ENCODE measurements at places on chromosomes 16 and 17. TPM values are rescaled to one million over a fixed set of nuclear protein-coding genes. Genes with fewer than 3 reads are reported as not detected.

SLC2A4 gene
- 1.8 TPM for total RNA-seq

DNA sequence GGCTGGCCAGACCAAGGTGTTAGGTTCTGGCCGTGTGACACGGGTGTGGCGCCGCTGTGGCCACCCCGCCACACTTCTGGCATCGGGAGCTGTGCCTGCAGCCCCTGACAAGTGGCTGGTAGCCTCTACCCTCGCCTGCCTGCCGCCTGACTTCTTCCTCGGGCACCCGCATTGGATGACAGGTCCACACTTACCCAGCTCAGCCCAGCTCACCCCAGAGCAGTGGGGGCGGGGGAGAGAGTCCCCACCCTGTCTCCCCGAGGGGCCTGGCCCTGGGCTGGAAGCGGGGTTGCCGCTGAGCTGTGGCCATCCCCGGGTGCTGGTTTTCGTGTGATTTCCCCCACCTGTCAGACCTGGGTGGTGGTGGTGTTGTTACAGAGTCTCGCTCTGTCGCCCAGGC, 53.9 kb upstream of the ACSF3 start:
- DNase-seq: no peak

DNA sequence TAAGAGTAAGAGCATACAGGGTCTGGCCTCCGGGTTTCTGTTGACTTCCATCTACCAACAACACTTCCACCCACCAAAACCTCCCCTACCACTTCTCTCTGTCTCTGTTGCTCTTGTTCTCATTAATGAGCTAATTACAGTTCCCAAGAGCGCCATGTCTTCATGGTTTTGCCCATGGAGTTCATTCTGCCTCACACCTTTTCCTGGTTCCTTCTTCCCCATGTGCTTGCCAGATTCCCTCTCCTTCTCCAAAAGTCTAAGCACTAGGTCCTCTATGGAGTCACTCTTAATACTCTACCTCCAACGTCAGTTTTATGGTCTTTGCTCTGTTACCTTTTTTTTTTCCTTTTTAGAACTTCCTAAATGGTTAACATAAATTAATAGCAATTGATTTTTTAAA, 92.8 kb downstream of the MYO1D start:
- no peak for DNase-seq

GRCh38 chr17:39870776-39871175, 2.8 kb downstream of the ZPBP2 start:
- no peak for DNase-seq

CFAP52 gene
- not detected for total RNA-seq

GRCh38 chr16:81885976-81886586, 107.0 kb downstream of the PLCG2 start:
- DNase-seq: no peak

ABCC3 gene
- 0.93 TPM for total RNA-seq

DNA sequence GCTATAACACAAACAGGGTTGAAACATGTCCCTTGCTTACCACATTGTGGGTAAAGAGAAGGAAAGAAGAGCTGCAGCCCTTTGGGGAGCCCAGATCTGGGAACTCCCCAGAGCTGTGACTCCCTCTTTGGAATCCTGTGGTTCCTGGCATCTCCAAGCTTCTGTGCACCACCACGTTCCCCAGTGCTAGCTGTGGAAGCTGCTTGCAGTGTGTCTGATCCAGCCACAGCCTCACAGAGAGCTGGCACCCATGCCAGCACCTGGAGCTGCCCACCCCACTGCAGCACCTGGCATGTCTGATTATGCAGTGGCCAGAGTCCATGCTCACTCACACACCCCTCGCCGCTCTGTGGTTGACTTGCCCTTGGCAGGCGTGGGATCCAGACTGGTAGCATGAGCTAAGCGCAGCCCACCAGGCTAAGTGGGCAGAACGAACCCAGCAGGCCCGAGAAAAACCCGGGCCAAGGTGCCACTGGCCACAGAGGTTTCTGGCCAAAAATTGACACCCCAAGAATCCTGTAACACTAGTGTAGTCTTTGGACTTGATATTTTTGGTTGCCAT, 252.6 kb upstream of the KCNJ16 start:
- no peak for DNase-seq

EVPL gene
- 0.16 TPM for total RNA-seq

DNA sequence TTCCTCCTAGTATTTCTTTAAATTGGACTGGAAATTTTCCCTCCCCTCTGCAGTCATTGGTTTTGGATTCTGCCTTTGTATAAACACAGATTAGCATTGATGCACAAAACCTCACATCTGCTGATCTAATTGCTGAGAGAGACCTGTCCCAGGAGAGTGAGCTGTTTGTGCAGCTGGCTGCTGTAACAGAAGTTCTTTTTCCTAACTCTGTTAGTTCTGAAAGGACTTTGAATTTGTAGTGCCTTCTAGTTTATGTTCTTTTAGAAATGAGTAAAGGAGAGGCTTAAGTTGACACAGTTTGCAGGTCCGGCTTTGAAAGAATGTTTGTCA, 45.2 kb upstream of the KPNB1 start:
- no peak for DNase-seq

GRCh38 chr17:78896091-78896833, 6.7 kb downstream of the CEP295NL start:
- DNase-seq: no peak

KRTAP4-1 gene
- not detected for total RNA-seq

DNA sequence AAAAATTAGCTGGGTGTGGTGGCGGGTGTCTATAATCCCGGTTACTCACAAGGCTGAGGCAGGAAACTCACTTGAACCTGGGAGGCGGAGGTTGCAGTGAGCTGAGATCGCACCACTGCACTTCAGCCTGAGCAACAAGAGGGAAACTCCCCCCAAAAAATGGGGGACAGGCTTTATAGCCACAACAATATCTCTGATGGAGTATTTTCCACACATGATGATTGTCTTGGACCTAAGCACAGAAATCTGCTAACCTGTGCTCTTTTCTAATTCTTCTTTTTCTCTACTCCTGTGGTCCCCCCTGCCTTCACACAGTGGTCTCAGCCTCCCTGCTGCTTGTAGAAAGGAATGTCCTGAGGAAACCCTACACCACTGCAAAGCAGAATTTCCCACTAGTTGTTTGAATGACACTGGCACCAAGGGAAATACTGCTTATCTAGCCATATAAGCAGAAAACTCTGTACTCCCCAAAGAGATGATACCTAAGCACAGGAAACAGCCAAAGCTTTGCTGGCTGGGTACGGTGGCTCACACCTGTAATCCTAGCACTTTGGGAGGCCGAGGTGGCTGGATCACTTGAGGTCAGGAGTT, 117.6 kb downstream of the USP31 start:
- DNase-seq: no peak

DNA sequence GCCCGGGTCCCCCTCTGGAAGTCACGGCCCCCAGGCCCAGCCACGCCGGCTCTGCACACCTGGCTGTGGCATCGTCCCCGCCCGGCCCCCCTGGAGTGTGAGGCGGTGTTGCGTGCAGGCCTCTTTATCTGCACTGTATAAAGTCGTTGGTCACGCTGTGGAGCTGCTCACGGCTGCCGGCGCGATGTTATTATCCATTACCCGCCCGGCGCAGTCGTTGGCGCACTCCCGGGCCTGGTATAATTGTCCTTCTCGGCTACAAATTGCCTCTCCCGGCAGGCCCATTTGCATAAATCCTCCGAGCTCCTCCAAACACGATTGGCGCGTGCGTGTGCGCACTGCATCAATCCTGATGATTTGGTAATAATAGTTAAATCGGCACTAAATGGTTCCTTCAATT, 57.8 kb downstream of the BAHCC1 start:
- DNase-seq: no peak

DNA sequence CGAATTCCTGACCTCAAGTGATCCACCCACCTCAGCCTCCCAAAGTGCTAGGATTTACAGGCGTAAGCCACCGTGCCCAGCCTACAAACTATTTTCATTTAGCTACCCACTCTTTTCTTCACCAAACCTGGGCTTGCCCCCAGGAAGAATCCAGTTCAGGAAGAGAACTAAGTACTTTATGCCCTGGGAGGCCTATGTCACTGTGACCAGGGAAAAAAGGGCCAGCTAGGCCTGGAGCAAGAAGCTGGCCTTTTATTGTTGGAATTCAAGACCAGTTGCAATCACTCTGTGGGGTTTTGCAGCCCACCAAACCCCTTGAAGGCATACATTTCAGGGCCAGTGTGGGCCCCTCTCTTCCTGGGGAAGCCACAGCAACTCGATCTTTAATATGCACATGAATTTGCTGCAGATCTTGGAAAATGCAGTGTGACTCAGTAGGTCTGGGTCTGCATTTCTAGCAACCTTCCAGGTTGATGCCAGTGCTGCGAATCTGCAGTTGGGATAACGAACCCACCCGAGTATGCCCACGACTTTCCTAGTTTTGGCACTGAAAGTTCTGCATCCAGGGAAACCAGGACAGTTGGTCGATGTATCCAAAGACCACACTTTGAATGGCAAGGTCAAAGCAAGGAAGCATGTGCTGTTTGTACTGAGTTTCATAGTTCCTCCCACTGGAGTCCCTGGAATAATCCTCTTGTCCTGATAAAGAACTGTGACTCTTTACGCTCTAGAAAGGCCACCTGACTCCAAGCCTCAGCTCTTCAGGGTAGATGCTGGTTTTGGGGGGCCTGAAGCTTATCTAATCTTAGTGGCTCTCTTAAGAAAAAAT, 7.2 kb upstream of the MRPS23 start:
- DNase-seq: no peak

DNA sequence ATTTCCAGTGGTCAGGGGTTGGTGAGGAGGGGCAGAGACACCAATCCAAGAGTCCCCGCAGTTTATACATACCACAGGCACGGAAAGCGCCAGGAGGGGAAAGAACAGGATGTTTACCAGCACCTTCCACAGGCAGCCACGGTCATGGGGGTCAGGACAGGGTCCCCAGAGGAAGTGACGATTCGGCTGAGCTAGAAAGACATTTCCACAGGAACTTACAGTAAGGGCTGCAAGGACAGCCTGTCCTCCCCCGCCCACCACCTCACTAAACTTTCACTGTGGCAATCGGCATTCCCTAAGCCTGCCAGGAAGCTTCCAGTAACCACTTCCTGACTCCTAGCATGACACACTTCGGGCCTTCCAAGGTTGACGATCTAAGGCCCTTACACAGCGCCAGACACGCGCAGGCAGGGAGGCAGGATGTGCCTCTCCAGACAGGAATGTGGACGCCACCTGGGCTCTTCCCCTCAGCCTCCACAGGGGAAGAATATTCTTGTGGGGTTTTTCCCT, 1.2 kb upstream of the MT2A start:
- no peak for DNase-seq

DNA sequence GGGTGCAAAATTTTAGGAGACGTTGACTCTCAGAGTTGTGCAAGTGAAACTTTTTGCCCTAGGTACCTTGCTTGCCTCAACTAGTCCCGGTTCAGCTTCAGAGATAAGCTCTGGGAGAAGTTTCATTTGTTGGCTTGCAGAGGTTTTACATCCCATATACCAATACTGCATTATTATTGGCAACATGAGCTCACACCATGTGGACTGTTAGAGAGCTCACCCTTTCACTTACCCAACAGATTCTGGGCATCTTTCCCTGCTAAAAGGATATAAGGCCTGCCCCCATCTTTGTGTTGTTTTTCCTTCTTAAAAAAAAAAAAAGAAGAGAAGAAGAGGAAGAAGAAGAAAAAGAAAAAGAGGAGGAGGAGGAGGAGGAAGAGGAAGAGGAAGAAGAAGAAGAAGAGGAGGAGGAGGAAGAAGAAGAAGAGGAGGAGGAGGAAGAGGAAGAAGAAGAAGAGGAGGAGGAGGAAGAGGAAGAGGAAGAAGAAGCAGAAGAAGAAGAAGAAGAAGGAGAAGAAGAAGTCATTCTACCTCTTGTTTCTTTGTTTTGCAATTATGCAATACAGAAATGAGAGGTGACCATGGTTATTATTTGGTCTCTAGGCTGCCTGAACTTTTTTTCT, 292.6 kb upstream of the IRX3 start:
- no peak for DNase-seq

DNA sequence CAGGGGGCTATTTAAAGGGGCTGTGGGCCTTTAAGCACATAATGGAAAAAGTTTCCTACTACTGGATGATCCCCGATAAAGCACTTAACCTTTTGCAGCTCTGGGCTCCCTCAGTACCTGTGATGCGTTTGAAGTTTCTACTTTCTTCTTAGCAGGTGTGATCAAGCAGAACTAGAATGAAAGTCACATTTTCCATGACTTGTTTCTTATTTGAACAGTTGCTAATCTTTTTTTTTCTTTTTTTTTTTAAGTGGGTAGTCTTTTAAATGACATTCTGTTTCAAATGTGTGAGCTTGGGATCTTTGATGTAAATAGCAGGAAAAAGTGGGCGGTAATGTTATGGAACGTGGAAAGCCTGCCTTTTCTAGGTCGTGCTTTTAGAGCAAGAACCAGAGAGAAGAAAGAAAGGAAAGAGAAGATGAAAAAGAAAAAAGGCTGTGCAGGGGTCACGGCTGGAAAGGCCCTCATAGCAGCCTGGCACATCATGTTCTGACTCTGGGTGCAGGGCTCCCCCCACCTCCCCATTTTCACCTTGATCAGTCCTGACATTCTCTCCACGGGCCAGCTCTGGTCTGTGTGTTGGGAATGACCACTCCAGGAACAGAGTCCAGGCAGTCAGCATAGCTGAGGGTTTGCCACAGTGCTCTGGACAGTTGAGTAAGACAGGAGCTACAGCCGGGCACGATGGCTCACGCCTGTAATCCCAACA, 150.6 kb downstream of the CLEC16A start:
- DNase-seq: no peak

DNA sequence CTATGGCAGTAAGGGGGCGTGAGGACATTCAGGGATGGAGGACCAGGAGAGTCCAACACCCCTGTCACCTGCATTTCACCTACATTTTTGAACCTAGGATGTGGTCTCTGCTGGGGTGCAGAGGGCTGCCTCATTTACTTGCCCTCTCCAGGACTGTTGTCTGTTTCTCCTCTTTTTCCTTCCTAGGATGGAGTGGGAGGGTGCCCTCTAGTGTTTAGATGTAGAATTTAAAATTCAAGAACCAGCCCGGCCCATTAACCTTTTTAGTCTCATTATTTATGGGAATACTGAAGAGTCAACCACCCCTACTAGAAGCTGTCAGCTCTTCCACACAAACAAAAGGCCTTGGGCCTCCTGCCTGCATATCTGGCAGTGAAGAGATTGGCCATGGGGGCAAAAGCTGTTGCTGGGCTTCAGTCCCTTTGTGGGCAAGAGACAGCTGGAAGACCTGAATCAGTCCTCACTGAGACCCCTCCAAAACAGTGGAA, 2.5 kb upstream of the STARD3 start:
- no peak for DNase-seq

DNA sequence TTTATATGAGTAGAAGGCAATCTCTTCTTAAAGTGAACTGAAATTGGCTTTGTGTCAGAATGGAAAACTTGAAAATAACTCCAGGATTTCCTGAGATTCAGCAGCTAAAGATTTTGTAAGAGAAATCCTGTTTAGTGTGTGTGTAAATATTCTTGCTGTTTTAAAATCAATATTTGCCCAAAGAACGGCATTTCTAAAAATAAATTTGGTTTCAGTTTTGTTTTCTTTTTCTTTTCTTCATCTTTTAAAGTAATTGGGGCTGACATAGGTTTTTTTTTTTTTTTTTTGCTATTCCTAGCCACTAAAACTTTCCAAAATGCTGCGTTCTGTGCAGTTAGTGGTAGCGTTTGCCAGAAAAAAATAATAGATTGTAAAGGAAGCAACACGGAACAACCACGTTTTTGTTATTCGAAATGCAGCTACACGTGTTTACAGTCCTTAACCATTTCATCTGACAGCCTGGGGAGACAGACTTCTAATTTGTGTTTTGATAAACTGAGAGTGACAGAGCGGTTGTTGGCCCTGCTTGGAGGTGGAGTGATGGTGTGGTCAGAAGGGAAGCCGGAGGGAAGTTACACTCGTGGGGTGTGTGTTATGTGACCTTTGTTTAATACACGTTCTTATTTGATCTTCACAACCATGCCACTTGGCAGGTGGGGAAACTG, 21.6 kb upstream of the SMPD3 start:
- DNase-seq: no peak

- DNase-seq: no peak
These were observed 4.8 kb upstream of the BLMH start for GRCh38 chr17:30296499-30297080.

HOXB6 gene
- total RNA-seq: 56.4 TPM

KRTAP9-4 gene
- total RNA-seq: not detected

Data from mesothelial cell of epicardium (in vitro differentiated cells).